ENCODE measurements at places on chromosomes 3 and 15. TPM values are rescaled to one million over a fixed set of nuclear protein-coding genes. Genes with fewer than 3 reads are reported as not detected.

The GOLGA6B gene
- not detected for total RNA-seq

The DAZL gene
- total RNA-seq, result 0.07 TPM

The P4HTM gene
- 33.9 TPM for total RNA-seq

The ANKRD63 gene
- total RNA-seq, result not detected

DNA sequence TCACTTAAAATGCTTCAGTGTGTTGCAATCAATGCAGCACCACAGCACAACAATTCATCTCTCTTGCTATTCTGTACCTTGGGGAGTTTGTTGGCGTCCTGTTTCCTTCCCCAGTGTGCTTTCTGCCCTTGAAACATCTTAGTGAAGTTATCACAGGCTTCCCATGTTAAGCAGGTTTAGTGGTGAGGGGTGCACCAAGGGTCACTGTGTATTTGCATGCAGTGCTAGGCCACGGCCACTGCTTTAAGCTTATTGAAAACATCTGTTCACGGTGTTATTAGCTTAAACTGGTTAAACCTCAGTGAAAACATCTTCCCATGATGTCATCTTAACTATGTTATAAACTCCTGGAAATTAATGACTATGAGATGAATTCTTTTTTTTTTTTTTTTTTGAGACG, 217.3 kb upstream of the GOLIM4 start:
- DNase-seq, result no peak

- DNase-seq, result no peak
These were observed 48.1 kb upstream of the SEMA6D start for GRCh38 chr15:47669221-47669620.

GRCh38 chr3:124057420-124057819, 65.5 kb upstream of the ROPN1 start:
- DNase-seq, result no peak

DNA sequence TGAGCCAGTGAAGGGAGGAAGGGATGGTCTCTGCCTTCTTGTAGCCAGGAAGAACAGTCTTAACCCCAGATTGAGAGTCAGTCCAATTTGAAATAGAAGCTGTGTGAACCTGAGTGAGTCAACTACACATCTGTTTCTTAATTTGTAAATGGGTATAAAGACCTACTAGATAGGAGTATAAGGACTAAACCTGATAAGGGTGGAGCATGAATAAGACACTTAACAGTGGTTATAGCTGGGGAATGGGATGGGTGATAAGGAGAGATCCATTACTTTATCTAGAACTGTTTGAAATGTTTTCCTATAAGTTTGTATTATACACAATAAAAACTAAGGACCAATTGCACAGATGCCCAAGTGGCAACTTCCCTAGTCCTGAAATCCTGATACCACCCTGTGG, 1.4 kb downstream of the MAN2C1 start:
- DNase-seq, result no peak

- DNase-seq, result peak; percentile 63
These were observed 90.7 kb downstream of the IGF2BP2 start for GRCh38 chr3:185733980-185734724.

DNA sequence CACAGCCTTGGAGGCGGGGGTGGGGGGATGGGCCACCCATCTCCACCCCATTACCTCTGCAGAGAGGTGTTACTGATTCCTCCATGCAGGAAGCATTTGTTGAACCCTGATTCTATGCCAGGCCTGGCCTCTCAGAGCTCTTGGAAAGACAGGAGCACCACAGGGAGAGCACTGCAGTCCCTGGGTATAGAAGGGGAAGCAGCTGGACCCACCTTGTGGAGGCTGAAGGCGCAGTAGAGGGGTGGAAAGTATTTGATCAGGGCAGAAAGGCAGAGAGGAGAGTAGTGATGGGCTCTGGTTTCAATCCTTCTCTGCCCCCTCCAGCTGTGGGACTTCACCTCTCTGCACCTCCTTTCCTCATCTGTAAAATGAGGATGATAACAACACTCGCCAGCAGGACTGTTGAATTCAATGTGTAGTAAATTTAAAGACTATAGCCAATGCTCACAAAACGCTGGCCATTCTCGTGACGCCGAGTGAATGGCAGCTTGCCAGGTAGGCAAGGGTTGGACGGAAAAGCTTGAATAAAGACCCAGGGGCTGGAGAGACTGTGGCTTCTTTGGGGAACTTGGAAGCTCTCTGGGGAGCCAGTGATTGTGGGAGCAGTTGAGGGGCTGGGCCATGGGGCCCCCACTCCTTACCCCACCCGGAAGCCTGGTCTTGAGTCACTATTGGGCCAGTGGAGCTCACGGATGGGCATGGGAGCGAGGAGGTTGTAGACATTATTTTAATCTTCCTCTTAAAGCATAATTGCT, 8.0 kb upstream of the CCDC33 start:
- DNase-seq, result no peak

DNA sequence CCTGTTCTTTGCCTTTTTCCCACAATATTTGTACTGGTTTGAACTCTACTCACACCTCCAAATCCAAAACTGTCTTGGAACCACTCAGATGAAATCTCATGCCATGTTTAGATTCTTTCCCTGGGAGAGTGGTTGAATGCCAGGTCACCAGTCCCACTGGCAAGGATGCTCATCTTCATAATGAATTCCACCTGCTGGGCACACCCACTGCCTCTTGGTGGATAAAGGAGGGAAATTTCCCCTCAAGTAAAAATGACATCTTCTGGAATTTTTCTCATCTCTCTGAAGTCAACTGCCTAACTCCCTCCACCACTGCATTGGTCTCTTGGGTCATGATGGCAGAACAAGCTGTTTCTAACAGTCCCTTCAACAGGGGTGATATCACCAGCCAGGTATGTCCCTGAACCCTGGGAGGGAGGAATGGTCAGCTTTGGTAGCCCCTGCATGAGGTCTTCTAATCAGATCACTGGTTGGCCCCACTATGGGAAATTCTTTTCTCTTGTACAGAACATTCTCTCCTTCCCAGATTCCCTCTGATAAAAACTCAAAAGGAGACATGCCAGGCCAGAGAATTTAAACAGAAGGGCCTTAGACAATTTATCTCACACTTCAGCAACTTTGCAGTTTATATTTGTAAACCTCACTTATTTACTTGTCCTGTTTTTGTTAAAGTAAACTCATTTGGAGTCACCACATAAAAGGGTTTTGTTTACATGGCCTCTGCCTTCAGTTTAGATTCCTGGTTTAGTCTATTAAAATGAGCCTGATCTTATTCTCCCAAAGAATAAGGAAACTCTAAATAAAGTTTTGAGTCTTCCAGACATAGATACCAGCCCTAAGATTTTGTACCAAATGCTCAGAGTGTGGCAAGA, 143.4 kb downstream of the WNT5A start:
- DNase-seq, result no peak
